ENCODE measurements at places on chromosomes 11 and 22.

- no peak for DNase-seq
Observed at GRCh38 chr11:32713496-32713895, 81.0 kb downstream of the CCDC73 start.

DNA sequence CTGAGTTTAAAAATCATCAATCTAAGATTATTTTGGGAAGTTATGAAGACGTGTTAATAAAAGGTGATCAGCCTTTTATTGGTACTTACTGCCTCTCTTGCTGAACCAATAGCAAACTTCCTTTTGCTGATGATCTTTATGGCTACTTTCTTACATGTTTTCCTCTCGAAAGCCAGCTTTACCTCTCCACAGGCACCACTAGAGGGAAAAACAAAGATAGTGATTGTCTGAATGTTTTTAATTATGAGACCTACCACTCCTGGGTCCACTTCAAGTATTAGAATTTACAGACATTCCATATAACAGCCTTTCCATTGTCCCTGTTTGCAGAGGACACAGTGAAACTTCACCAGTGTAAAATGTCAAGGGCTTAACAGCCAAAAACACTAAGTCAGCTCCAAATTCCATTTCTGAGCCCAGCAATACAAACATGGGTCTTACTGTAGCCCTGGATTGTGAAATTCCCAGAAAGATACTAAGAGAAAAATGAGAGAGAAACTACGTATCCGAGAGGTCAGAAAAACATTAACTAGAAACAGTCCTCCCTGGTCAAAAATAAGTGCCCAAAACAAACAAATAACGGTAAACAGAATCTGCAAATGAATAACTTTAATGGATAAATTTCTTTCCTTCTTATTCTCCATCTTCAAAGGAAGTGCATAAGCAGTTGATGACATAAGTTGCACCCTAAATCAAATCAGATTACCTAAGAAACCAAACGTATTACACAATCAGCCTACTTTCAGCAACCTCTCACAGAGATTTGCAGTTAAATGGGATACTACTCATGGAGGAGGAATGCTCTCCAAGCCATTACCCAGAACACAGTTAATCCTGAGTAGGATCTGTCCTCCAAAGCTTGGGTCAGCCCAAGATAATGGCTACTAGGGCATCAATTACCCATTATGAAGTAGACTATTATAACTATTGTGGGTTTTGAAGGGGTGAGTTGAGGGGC lies 29.5 kb downstream of the CHEK2 start:
- DNase-seq, result no peak

DNA sequence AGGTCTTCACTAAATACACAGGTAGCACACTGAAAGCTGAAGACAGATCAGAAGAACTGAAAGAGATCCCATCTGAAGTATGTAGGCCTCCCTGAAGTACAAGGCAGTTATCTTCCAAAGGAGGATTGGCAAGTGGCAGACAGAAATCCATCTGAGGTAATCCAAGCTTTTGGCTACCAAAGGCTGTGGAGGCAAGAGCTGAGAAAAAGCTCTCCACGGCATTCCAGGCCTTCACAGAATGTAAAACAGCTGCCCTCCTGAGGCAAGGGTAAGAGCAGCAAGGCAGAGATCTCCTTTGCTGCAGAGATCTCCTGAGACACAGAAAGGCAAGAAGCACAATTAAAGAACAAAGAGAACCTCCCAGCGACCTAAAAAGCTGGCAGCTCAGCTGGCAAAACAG lies 19.1 kb downstream of the PIK3C2A start:
- DNase-seq, result no peak

- DNase-seq, result no peak
Observed at GRCh38 chr11:36583667-36584066, 10.6 kb upstream of the IFTAP start.

DNA sequence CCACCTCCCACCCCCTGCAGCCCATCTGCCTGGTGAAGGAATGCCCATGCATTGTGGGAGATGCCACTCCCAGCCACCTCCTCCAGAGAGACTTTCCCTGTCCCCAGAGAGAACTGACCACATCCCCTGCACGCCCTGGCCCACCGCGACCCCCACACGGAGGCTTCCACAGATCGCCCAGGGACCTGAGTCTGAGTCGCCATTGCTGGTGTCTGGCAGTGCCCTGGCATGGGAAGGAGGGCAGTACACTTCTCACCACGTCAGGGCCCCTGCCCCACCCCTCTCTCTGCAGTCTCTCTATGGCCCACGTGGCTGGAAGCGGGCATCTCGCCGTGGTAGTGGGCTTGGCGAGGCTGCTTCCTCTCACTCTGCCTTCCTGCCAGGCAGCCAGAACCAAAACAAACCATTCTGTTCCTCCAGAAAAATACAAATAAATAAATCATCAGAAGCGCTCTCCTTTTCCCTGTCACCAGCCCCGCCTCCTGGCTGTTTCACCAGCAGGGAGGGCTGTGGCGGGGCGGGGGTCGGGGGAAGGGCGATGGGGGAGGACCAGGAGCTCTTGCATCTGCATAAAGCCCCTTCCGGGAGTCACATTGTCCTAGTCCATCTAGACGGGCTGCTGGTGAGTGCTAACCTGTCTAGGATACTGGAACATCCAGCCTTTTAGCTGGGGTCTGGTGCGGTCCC lies 20.9 kb downstream of the SHISAL1 start:
- no peak for DNase-seq

DNA sequence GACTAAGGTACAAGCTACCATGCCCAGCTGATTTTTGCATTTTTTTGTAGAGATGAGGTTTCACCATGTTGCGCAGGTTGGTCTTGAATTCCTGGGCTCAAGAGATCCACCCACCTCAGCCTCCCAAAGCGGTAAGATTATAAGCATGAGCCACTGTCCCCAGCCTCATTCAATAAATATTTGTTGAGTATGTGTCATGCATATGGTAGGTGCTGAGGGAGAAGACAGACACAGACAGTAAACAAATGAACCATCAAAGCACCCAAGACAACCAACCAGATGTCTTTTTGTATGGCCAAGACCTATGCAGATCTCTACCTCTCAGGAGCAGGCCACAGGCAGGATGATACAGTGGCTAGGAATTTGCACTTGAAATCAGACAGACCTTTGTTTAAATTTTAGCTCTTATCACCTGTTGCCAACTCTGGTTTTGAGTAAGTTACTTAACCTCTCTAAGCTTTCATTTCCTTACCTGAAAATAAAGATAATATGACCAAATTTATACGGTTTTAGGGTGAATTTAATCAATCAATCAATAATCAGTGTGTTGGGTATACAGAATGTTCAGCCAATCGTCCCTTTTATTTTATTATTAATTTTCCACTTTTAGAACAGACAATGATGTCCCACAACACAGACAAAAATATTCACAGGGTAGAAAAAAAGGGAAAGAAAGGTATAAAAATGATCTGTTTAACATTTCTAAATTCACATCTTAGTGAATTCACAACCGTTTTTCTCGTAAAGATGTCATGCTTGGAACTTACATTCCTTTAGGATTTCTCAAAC lies 128.2 kb downstream of the SGSM3 start:
- no peak for DNase-seq

DNA sequence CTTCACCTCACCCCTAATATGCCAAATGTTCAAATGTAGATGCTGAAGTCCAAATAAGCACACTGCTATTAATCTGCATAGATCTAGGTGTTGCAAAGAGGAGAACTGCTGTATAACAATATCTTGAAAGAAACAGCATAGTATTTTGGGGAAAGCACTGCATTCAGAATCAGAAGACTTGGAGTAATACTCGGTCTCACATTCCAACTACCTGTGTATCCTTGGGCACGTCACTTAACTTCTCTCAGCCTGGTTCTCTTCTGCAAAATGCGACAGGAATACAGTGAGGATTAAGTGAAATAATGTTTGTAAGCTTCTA lies 332 bp upstream of the HMGXB4 start:
- DNase-seq, result no peak

DNA sequence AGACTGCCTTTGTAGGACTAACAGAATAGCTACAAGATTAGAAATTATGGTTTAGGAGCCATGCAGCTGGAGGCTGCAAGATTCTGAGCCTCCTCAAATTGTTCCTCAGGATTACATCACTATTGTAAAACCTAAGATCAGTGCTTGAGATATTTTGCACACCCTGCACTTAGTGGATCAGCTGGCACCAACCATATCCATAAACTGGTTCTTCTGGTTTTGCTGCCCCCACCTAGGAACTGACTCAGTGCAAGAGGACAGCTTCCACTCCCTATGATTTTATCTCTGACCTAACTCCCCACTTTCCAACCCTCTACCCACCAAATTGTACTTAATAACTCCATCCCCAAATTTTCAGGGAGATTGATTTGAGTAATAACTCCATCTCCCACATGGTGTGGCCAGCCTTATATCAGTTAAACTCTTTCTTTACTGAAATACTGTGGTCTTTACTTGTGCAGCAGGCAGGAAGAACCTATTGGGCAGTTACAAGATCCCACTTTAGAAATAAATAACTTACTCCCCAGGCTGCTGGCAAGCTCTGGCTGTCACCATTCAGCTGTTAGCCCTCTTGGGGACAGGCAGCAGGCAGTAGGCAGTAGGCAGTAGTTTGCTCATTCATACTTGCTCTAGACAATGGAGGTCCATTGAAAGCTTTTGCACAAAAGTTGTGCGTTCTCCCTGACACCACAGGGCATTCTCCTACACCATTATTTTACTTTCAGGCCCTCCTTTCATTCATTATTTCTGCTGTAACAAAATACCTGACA lies 119.0 kb downstream of the SLC17A6 start:
- DNase-seq, result no peak

- DNase-seq, result no peak
Observed at GRCh38 chr11:57541169-57541568, 3.8 kb downstream of the SMTNL1 start.

DNA sequence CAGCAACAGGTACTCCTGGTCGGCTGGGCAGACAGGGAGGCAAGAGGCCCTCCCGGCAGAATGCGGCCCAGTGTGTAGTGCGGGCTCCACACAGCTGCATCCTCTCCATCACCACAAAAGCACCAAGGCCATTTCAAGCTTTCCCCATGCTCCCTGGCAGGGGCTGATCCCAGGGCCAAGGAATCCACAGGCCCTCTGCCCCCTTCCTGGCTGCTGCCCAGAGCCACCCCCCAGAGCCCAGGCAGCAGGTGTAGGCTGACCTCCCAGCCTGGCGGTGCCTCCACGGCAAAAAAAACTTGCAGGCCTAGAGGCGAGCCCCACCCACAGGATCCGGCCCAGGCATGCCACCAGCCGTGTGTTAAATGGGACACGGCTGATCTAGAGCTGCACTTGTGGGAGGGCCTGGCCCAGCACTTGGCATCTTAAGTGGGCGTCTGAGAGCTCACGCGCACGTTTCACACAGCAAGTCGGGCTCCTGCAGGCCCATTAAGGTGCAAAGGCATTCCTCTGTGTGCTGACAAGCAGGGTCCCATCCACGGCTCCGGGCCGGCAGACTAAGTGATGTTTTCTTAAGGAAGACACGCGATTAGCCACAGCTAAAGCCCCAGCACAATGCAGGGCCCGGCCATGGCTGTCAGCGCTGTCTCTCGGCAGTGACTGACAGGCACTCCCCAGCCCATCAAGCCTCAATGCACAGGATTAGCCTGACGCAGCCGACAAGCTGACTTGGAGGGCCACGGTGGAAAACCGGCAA lies 19.8 kb upstream of the GNB1L start:
- no peak for DNase-seq

GRCh38 chr11:117814204-117814765 lies 10.3 kb downstream of the FXYD2 start:
- DNase-seq, result no peak

DNA sequence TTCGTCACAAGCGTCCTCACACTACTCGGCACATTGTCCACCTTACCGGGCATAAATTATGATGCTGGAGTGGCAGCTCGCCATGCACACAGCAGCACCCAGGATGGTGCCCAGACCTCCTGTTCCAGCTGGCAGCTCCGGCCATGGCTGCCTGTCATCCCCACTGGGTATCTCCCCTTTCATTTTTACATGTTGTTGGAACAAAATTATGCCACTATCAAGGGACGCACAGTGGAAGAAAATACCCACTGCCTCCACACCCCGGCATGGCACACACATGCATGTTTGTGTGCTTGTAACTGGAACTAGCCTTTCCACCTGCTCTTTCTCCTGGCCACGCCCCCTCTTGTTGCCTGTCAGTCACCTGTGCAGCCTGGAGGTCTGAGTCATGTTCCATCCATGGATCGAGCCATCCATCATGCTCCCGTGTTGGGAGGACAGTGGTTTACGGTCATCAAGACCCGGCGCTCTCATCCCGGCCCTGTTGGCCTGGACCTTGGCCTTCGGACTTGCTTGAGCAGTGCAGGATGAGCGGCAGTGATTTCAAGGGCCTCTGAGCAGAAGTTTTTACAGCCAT lies 1069.6 kb downstream of the BRD1 start:
- no peak for DNase-seq

GRCh38 chr22:20615021-20615420 lies 107.6 kb downstream of the MED15 start:
- DNase-seq, result no peak

GRCh38 chr11:63321723-63322122 lies 47.9 kb upstream of the SLC22A9 start:
- DNase-seq, result no peak

GRCh38 chr22:27215871-27216270 lies 558.5 kb downstream of the MIAT start:
- DNase-seq, result no peak

GRCh38 chr11:128180441-128181087 lies 406.8 kb downstream of the ETS1 start:
- DNase-seq, result no peak

GRCh38 chr11:1513326-1514296 lies 27.0 kb upstream of the MOB2 start:
- DNase-seq, result no peak

- no peak for DNase-seq
Observed at GRCh38 chr22:32050678-32051515, 7.8 kb downstream of the SLC5A1 start.

DNA sequence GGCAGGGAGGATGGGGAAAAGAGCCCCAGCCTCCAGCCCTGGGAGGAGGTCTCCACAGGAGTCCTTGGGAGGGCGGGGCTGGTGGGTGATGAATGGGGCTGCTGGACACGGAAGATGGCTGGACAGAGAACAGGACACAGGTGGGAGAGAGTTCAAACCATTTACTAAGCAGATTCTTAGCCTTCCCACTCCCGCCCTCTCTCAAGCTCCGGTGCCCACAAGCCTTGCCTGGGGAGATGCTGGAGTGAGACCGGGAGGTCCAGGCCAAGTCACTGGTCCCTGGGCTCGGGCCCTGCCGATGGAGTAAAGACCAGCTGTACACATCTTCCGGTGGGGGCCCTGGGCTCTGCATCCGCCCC lies 1.4 kb downstream of the CLDN5 start:
- no peak for DNase-seq

DNA sequence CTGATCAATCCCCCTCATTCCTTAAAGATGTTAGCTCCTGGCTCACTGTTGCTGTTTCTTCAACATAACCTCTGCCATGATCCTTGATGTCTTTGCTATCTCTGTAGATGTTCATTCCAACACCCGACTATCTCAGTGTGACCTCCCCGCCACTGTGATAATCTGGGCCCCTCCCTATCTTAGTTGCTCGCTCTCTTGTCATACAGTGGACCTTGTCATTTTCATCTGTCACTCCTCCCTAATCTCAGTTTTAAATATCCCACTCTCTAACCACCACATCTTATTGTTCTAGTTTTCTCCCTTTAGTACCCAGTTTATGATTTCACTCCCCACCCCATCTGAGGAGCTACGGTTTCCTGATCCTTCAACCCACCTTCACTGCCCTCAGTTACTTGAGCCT lies 379.2 kb downstream of the SOX6 start:
- DNase-seq, result no peak

GRCh38 chr11:117604336-117604995 lies 192.6 kb downstream of the DSCAML1 start:
- DNase-seq, result no peak

GRCh38 chr22:35205961-35206360 lies 51.3 kb upstream of the HMGXB4 start:
- no peak for DNase-seq

Data from stimulated activated CD8-positive, alpha-beta memory T cell treated with anti-CD3 and anti-CD28 coated beads, Interleukin-2, amount 100 ng/mL, for 1 hour (primary cell).